ENCODE measurements at places on chromosomes 6 and 20.

DNA sequence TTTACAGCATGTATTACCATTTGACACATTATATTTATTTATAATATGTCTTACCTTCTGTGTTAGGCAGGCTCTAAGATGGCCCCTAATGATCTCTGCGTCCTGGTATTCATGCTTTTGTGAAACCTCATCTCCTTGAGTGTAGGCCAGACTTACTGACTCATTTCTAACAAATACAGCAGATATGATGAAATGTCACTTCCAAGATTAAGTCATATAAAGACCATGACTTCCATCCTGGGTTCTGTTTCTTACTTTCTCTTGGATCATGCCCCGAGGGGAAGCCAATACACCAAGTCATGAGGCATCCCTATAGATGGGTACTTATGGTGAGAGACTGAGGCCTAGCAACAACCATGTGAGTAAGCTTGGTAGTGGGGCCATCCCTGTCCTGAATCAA lies 30.2 kb downstream of the ZHX3 start:
- DNase-seq: no peak

DNA sequence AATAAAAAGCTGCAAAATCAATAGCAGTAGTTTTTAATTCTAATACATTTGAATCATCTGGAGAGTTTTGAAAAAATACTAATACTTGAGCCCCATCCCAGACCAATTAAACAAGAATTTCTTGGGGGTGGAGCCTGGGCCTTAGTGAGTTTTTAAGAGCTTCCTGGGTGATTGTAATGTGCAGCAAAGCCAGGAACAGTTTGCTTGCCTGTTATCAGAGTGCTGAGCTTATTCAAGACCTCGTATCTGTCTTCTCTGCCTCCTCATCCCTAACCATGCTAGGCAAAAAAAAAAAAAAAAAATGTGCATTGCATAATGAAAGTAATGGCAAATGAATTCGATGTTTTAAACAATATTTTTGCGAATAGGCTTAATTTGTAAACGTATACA lies 36.4 kb upstream of the MYB start:
- DNase-seq: no peak

DNA sequence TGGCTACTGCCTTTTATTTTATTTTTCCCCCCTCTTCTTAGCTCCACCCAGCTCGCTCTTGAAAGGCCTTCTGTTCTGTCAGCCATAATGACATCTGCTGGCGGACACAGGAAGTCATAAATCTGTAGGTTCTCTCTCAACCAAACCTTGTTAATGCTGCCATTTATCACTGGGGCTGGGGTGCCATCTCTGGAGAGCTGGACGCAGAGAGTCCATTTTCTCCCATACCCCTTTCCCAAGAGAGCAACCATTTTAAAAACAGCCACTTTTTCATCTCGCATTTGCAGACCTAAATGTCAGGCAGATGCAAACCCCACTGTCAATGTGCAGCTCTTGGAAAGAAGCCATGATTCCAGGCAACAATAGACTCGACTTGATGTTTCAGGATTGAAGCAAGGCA lies 13.0 kb upstream of the TSHZ2 start:
- DNase-seq: no peak

DNA sequence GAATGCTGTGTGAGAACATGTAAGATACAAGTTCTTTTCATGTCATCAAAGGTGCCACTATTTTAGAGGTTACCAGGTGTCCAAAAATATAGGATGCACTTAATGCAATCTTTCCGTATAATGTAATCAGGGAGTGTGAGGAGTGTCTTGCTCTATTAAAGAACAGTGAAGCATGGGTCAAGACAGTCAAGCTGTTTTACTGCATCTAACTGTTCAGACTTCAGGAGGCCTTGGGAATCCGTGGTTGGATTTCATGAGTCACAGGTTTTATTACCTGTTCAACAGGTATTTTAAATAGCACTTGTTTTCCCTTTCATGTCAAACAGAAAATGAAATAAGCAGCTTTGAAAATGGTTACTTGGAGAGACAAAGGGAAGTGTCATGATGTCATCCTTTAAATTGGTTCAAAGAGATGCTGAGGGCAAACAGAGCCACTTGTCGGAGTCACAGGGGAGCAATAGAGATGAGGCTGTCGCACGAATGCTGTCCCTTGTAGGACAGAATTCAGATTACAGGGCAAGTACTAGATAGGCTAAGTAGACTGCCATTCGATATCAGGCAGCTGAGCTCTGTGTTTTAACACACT lies 621.5 kb downstream of the QKI start:
- DNase-seq: no peak

DNA sequence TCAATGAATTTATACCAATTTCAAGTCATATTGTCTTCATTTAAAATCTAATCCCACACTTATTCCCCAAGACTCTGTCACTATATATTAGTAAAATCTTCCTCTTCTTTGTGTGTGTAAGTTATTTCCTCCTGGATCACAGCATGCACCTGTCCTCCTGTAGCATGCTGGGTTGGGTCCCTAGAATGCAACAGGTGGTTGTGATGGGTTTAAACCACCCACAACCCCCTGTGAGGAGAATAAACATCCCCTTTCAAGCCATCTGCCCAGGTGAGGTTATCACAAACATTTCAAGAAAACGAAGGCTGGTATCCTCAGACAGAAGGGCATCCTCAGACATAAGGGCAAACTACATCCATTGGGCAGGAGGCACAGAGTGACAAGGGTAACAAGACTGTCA lies 26.4 kb downstream of the DZANK1 start:
- no peak for DNase-seq

- no peak for DNase-seq
Measured at GRCh38 chr20:8918145-8918544, 150.7 kb upstream of the PLCB4 start.

DNA sequence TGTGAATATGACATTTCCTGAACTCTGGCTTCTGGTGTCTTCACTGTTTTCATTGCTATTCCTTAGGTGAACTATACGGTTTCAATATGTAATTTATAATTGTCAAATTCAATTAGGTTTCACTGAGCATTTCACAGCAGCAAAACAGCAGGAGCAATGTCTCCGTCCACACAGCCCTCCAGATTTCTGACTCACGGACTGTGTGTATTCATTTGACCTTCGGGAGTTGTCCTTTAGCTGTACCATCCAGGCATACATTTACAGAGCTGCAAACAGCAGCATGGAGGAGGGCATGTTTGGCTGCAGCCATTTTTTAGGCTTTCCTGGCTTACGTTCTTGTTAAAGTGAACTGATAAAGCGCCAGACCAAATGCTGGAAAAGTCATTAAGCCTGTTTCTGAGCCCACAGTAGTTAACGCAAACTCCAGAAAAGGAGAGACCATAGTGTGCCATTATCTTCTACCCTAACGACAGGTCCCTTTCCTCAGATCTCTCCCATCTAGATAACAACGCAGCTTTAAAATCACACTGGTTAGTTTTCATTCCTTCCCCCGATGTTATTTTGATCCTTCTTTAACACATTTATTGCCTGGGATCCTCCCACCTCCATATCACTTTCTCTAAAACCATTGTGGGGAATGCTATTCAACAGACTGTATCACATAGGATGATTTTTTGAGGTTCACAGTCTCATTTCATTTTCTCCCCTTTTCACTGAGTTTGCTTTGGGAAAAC lies 18.3 kb downstream of the FOXC1 start:
- no peak for DNase-seq

- DNase-seq: no peak
Measured at GRCh38 chr6:147528511-147529145, 20.1 kb downstream of the SAMD5 start.

GRCh38 chr6:40774932-40775331 lies 187.8 kb upstream of the LRFN2 start:
- DNase-seq: no peak

DNA sequence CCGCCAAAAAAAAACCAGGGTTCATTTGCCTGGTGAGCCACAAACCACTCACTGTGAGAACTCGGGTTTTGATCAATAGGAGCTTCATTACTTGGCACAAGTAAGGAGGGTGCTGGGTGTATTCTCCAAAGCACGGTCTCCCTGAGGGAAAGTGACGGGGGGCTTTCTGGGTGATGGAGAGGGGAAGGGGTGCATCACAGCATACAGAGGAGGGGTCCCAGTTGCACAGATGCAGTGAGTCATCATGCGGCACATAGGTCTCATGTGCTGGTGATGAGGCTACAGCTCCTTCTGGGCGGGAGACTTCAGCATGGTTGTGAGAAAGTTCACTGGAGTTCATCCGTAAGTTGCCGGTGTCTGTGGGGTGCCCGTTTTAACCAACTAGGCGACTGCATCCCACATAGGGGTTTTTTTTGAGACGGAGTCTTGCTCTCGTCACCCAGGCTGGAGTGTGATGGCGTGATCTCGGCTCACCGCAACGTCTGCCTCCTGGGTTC lies 36.2 kb downstream of the SUN5 start:
- DNase-seq: peak; percentile 54

DNA sequence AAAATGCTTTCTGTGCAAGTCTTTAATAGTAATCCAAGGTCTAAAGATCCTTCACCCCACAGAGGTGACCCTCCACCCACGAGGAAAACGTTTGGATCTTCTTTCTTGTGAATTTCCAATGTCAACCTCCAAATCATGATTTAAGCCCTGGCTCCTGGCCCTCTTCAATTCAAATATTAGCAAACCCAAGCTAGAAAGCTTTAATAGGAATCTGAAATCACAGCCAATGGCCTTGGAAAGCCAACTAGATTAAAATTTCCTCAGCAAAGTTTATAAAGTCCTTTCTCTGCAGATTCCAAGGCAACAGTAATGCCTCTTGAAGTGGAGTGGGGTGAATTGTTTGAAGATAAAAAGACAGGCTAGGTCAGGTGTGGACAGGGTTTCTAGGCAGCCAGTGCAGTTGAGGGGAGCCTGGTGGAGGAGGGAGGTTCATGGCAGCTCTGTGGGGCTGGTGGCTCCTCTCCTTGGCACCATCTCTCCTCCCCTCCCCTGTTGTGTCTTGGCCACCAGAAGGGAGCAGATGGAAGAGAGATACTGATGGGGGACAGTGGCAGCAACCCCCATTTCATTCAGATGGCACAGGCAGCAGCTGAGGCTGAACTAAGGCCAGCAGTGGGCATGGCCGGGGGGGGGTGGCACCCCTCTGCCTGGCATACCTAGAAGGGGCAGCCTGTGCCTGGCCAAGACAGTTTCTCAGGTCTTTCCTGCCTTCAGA lies 12.0 kb upstream of the UQCC2 start:
- DNase-seq: no peak

- DNase-seq: no peak
Measured at GRCh38 chr6:65501045-65501444, 206.0 kb downstream of the EYS start.

GRCh38 chr20:3051385-3052019 lies 5.7 kb downstream of the MRPS26 start:
- DNase-seq: no peak

DNA sequence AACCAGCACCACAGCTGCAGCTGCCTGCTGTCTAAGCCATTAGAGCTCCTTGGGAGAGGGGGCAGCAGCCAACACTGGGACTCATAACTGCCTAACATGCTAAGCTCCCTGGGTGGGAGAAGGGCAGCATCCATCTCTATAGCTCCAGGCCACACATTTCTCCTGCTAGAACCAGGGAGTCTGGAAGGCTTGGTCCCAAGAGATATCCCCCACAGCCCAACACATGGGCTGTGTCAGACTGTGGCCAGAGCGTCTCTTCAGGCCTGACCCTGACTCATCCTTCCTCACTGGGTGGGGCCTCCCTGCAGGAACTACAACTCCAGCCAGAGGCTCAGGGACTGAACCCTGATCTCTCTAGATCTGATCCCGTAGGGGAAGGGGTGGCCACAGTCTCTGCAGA lies 411.1 kb downstream of the HDGFL1 start:
- no peak for DNase-seq

- no peak for DNase-seq
Measured at GRCh38 chr6:107400616-107401147, 58.7 kb downstream of the PDSS2 start.

- no peak for DNase-seq
Measured at GRCh38 chr6:35166116-35166515, 25.0 kb upstream of the TCP11 start.

- DNase-seq: no peak
Measured at GRCh38 chr6:138145402-138145801, 16.3 kb upstream of the ARFGEF3 start.

DNA sequence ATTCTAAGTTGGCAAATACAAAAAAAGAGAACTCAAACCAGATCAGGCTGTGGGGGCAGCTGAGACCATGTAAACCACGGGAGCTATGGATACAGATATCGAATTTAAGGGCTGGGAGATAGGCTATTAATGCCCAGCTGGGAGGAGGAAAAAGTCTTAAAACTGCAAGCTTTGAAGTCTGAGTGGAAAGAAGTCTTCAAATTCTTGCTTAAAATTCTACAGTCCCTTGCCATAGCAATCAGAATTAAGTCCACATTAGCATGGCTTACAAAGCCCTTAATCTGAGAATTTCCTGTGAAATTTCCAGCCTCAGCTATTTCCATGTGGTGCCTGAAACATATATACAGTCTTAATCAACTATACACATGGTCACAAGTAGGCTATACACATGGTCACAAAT lies 465.0 kb upstream of the HSF2 start:
- DNase-seq: no peak

- no peak for DNase-seq
Measured at GRCh38 chr20:45867819-45868176, 10.4 kb downstream of the ZSWIM3 start.

GRCh38 chr20:41978875-41979274 lies 360.7 kb upstream of the CHD6 start:
- no peak for DNase-seq

- DNase-seq: no peak
Measured at GRCh38 chr20:40416274-40416673, 272.8 kb downstream of the MAFB start.

DNA sequence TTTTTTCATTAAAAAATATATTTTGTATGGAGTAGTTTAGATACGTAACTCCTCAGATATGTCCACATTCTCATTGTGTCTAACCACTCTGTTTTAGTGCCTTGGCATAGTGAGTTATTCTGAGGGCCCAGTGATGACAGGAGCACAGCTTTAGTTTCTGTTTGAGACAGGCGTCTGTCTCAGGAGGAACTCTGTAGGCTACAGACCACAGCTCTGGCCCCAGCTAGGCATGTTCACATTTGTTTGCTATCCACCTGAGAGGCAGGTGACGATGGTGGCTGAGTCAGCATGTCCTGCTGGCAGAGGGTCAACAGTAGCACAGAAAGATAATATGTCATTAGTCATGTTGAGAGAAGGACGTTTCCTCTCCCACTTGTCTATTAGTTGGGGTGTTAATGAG lies 16.3 kb downstream of the LRRC1 start:
- no peak for DNase-seq

- no peak for DNase-seq
Measured at GRCh38 chr6:21823371-21823770, 229.8 kb downstream of the SOX4 start.

GRCh38 chr6:152233547-152234320 lies 403.4 kb downstream of the SYNE1 start:
- no peak for DNase-seq

- DNase-seq: no peak
Measured at GRCh38 chr6:16758163-16758975, 2.9 kb downstream of the ATXN1 start.

GRCh38 chr6:167549213-167549612 lies 224.3 kb downstream of the TTLL2 start:
- DNase-seq: no peak

DNA sequence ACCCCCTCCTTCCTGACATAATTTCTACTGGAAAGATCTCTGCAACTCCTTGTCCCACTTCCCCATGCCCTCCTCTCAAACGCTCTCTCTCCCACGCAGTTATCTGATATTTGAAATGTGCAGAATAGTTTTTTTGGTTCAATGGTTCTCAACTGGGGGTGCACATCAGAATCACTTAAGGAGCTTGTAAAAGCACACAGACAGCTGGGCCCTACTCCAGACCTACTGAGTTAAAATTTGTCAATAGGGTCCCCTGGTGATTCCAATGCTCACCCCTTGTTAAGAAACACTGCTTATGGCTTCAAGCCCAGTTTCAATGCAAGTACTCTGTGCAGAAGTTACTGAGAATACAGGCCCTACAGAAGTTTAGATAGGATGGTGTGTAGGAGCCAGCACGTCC lies 45.2 kb upstream of the KCNK16 start:
- DNase-seq: no peak

Measured in T-cell (primary cell).